NCI-H446 (cell line): ENCODE measurements at places on chromosomes 11 and 22.
A peak's percentile ranks its signal among the peaks of the same experiment; 100 is the strongest.

DNA sequence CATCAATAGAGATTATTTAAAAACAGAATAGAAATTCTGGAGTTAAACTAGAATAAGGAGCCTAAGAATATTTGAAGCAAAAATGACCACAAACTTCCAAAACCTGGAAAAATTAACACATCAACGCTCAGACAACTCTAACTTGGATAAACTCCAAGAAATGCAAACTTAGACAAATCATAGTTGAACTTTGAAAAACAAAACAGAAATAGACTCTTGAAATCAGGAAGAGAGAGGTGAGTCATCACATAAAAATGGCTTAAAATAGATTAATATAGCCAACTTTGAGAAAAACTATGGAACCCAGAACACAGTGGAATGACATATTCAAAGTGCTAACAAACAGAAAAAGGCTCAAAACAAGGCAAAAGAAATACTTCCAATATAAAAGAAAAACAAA, 974.2 kb downstream of the JRKL start:
- DNase-seq: no peak

- DNase-seq: no peak
These were observed 360.2 kb downstream of the KCNA4 start for GRCh38 chr11:29656597-29656996.

DNA sequence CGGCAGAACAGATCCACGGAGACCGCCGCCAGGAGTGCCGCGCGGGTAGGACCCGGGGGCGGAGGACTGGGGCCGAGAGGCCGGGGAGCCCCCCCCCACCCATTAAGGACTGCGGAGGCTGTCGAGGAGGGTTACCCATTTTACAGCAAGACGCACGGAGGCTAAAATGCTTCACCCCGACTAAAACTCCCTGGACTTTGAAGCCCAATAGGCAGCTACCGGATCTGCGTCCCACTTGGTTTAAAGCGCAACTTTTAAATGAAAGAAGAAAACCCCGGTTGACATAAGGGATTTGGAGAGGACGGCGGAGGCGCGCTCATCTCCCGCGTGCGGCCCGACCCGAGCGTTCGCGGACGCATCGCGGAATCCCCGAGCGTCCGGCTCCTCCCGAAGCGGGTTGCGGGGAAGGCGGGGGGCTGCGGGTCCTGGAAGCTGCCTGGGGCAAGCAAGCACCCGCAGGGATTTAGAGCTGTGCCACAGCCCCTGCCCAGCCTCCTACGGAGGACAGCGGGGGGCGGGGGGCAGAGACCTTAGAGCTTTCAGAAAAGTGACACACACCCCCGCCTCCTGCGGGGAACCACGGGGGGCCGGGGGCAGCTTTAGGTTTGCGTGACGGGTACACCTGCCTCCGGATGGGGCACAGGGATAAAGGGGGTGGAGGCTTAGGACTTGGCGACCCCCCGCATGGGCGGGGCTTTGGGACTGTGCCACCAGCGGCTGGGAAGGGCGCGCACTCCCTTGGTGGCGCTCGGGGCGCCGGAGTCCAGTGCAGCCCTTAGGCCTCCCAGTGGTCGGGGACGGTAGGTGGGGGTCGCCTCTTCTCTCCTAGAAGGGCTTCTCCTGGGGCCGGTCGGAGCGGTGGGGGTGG, 760 bp upstream of the CELSR1 start:
- DNase-seq: no peak

DNA sequence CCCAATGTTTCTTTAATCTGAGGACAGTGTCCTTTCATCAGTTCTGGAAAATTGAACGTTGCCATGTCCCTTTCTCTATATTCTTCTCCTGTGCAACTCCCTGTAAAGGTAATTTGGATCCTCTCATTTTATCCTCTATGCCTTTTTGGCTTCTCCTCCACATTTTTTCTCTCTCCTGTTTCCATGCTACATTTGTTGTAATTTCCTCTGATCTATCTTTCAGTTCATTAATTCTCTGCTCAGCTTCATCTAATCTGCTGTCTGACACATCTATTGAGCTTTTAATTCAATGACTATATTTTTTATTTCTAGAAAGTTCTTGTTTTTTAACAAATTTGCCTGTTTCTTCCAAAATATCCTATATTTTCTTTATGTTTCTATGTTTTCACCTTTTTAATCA, 59.3 kb downstream of the RPUSD4 start:
- DNase-seq: no peak

DNA sequence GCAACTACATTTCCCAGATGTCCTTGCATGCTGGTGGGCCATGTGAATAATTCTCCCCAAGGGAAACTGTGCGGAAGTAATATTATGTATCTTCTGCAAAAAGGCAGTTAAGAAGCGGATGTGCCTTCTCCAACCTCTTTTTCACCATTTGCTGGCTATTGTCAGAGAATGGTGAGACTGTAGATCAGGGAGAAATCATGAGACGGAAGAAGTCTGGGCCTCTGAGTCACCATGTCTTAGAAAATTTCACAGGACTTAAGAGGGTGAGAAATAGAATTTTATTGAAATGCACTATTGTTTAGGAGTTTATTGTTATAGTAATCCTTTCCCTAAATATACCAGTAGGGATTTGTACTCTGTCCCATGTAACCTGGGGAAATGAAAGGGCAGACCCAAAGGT, 298.7 kb upstream of the ZC3H12C start:
- no peak for DNase-seq

DNA sequence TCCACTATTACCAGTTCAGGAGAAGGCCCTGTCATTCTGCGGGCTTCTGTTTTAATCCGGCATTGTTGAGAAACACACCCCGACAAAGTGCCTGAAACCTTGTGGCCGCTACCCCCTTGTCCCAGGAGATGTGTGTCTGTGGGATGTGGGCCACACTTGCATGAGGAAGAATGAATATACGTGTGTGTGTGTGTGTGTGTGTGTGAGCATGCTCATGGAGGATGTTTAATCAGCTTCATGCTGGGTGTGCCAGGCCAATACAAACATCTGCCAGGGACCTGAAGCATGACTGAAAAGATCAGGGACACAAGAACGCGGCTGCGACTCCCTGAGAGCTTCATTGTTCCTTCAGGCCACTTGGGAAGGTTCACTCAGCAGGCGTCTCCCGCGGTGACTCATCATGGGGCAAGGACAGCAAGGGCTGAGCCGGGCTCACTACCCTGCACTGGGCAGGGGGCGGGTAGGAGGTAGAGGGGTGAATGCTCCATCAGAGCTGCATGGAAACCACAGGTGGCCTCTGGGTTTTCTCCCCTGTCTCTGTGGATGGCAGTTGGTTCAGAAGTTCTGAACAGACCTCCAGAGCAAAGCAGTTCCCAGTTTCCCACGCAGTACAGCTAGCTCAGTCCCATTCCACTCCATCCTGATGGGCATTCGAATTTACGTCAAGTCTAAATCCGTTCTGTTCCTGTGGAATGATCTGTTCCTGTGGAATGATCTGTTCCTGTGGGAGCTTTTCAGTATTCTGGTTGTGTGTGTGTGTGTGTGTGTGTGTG, 7.0 kb upstream of the MALAT1 start:
- no peak for DNase-seq

DNA sequence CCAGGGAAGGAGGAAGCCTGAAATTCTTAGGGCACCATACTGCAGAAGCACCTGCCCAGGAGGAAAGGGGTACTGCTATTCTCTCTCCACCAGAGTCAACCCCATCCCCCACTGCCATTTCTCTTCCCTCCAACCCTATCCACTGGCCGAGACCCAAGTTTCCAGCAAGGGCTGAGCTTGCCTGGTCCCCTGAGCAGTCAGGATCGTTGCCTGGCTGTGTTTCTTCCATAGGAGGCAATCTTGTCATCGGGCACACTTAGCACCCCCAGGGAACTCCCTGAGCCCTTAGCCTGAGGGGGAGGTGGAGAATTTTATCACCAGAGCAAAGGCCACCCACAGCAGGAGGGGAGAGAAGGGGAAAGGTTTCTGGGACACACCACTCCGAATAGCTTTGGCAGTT, 115.8 kb upstream of the NECTIN1 start:
- DNase-seq: no peak

DNA sequence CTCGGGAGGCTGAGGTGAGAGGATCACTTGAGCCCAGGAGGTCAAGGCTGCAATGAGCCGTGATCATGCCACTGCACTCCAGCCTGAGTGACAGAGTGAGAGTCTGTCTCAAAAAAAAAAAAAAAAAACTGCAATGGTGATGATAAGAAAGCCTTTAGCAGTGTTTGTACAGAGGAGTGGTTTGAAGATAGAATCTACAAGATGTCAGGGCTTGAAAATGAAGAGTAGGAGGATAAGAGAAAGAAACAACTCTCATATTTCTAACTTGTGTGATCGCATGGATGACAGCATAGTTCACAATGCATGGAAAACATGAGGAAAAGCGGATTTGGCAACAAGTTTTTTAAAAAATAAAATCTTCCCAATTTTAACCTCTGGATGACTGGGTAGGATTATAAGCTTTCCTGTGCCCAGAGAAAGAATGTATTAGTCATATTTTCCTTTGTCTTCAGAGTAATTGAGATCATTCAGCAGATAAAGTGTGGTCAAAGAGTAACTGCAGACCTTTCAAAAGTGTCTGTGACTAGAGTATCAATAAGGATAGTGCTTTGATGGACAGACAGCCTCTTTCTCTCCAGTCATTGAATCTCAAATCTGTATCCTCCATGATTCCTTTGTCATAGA, 328.1 kb downstream of the CASP12 start:
- no peak for DNase-seq

DNA sequence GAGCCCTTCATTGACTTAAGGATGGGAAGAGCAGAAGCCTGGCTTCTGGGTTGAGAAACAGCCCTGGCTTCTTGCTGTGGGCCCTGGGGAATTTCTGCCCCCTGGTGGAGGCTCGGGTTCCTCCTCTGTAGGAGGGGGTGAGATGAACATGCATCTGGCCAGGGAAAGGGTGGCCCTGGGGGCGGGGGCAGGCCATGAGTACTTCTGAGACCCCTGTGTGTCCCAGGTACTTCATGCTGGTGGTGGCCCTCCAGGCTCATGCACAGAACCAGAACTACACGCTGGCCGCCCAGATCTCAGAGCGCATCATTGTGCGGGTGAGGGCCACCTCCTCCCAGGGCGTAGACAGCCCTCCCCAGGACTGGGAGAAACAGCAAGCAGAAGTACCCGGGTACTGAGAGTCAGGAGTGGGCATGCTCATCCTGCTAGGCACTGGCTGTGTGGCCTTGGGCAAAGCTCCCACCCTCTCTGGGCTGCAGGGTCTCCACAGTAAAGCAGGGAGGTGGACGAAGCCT, 15.8 kb downstream of the TMEM258 start:
- no peak for DNase-seq

DNA sequence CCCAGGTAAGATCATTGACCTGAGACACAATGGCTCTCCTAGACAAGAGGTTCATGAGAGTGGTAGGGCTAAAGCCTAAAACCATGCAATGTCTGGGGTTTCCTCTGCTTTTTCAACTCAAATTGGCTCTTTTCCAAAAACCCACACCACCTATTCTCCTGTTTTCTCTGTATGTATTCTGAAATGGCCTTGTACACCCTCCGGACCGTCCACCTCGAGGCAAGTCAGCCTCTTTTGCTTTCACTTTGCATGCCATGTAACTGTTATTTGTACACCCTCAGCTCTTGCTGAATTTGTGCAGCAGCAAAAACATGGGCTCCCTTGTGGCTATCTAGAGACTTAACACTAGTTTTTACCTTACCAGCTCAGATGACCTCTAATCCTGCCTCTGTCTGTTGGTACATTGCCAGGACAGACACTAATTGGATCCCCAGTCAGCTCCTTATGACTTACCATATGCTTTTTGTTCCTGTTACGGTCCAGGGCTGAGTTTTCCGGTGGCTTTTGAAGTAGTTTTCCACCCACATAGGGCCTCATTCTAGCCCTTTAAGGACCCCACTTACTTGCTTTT, 288.0 kb downstream of the SBF2 start:
- no peak for DNase-seq

GRCh38 chr11:93512949-93513667, 30.1 kb downstream of the SMCO4 start:
- DNase-seq: no peak

- peak; percentile 93 for DNase-seq
These were observed 6.7 kb downstream of the YDJC start for GRCh38 chr22:21622919-21623647.

- DNase-seq: no peak
These were observed 6.4 kb upstream of the PKNOX2 start for GRCh38 chr11:125157953-125158680.

DNA sequence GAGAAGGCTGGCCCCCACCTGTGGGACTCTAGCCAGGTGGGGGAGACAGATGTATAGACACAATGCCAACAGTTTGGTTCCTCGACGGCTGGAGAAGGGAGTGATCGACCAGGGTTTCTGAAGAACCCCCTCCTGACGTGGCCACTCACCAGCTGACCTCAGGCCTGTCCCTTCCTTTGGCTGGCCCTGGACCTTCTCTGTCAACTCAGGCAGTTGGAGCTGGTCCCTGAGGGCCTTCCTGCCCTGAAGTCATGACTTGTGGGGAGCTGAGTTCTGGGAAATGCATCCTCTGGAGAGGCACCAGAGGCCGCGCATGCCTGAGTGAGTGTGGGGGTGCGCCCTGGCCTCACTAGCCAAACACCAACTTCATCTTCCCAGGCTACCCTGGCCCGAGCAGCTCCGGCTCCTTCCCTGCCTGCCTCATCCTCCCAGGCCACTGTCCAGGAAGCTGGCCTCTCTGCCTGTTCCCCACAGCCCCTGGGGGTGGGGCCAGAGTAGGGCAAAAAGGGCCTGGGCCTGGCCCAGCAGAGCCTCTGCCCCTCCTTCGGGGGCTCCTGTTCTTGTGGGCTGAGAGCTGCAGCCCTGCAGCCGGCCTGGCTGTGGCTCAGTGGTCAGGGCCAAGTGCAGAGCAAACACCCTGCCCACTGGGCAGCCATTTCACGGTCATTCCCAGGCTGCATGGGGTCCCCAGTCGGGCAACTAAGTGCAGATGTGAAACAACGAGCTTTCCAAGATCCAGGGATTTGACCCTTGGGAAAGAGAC, 23.6 kb downstream of the TXN2 start:
- no peak for DNase-seq

- DNase-seq: no peak
These were observed 42.6 kb downstream of the BRD1 start for GRCh38 chr22:49785046-49785521.
